ENCODE measurements at places on chromosomes 6 and 20.

DNA sequence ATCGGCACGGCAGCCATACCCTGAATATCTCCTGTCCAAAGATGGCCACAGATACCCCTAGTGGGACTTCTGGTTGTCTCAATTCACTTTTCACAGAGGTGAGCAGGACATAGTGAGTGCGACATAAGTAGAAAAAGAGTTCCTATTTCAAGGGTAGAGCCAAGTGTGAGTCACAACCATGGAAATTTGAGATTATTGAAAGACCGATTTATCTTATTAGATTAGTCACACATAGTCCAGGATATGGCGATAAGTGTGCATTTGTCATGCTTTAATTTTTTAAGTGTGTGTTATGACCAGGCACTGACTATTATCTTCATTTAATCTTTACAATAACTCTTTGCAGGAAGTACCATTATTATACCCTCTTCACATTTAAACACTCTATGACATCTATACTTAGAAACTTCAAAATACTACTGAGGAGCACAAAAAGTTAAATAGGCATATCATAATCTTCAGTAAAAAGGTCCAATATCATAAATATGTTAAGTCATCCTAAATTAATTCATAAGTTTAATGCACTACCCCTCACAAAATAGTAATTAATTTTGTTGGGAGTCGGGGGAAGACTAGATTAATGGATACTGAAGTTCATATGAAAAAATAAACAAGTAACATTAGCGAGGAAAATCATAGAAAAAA is 13.4 kb upstream of the TNFAIP3 start:
- no peak for DNase-seq

DNA sequence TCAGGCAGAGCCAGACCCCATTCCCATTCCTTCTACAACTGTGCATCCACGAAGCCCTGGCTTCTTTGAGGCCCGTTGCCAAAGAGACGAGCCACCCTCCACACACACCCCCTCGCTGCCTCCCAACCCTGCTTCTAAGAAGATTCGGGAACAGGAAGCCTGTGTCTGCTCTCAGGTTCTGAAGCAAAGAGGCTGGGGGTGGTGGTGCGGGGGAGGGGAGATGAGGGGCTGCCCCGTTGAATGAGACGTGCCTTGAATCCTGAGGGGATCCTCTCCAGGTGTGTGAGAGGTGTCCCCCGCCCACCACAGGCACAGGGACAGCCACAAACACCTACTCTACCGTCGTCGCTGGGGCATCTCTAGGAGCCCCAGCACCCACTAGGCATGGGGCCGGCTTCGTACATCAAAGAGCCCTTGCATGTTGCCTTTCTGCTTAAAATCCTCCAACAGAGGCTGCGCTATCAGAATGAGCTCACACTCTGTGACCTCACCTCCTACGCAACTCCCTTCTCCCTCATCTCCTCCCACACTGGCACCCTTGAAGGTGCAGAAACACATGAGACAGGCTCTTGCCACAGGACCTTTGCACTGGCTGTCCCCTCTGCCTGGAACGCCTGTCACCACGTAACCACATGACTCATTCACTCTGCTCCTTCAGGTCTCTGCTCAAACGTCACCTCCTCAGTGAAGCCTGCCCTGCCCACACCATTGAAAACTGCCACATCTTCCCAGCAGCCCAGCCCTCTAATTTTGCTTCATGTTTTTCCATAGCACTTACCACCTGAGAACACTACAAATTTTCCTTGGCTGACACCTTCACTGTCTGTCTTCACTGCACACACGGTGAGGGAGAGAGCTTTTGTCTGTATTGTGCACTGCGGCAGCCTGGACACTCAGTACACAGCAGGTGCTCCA is 58.5 kb downstream of the PREX1 start:
- DNase-seq: no peak

DNA sequence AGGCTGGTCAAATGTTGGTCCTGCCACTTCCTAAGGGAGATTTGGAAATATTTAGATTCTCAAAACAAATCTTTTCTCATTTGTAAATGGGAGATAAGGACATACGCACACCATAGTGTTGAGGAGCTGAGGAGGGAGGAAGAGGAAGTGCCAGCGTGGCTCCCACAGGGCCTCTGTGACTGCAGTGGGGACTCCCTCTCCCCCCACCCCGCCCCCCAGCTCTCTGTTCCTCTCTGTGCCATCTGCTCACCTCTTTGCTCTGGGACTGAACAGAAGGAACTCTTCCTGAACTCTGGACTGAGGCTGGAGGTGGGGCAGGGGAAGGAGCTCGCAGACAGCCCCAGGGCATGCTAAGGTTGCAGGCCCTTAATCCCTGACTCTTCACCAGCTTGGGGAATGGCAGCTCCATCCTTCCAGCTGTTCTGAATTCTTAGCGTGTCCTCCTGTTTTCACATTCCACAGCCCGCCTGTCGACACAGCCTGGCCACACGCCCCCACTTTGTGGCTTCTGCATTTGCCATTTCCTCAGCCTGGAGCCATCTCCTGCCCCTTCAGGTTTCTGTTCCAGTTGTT is 11.4 kb downstream of the DDX27 start:
- DNase-seq: peak; percentile 46

DNA sequence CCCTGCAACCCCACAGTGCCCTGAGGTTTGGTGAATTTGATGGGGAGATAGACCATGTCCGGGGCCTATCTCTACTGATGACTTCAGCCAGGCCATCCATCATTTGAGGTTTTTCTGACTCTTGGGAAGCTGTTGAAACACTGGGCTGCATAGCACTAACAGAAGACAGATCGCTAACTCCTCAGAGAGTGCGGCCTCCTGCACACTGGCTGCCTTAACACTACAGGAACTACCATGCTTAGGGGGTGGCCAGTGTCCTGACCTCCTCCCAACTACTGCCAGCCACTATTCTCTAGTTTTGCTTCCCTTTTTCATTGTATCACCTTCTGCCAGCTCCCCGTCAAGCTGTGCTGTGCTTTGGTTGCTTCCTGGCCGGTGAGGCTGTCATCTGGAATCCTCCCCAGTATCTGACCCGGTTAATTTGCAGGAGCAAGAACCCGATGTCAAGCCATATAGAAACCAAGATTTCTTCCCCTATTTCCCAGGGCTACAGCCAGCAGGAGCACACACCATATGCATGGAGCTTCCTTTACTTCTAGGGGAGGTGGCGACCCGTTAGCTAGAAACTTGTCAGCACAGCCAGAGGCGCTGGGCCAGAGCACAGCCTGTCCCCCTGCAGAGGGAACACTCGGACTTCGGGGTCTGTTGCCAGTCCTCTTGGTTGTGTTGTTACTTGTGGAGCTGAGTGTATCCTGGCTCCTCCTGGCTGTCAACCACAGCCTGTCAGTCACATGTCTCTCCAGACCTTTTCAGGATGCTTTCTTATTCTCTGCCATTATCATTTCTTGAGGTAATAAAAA is 57.3 kb upstream of the TRAF3IP2 start:
- DNase-seq: no peak

GRCh38 chr6:117008618-117009017 is 131.6 kb downstream of the RFX6 start:
- no peak for DNase-seq

DNA sequence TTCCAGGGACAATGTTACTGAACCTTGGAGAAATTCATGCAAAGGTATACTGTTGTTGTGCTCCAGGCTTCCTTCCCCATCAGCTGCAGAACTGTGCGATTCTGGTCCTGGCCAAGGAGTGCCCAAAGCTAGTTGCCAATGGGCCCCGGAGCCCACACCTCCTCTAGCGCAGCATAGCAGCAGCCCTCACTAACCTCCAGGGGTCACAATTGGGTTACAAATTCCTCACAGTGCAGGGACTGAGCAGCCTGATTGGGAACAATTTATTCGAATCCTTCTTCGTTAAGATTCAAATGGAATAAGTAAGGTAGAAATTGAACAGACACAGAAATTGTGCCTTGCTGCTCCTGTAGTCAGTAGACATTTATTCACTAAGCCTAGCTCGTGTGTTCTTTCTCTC is 284.9 kb downstream of the PRKN start:
- DNase-seq: no peak

DNA sequence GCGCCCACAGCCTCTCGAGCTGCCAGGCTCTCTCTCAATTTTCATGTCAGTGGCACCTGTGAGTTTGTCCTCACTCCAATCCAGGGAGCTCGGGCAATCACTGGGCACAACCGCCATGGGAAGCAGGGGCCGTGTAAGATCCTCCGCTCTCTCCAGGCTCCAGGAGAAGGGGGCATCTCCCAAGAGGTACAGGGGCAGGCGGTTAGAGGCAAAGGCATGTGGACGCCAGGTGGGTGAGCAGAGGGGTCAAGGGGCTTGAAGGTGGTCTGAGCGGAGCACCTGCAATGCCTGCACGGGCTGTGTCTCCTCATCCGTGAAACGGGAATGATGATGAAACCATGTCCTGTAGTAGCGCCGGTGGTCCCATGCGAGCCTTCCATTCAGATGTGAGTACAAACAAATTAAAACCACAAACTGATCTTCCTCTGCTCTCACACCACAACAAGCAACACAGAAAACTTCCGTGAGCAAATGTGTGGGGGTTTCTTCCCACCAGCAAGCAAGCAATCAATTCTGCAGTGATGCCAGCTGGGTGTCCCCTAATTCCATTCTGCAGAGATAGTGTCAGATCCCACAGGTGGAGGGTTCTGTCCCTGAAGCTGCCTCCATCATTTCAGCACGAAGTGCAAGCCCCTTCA is 222.5 kb upstream of the PMEPA1 start:
- no peak for DNase-seq

DNA sequence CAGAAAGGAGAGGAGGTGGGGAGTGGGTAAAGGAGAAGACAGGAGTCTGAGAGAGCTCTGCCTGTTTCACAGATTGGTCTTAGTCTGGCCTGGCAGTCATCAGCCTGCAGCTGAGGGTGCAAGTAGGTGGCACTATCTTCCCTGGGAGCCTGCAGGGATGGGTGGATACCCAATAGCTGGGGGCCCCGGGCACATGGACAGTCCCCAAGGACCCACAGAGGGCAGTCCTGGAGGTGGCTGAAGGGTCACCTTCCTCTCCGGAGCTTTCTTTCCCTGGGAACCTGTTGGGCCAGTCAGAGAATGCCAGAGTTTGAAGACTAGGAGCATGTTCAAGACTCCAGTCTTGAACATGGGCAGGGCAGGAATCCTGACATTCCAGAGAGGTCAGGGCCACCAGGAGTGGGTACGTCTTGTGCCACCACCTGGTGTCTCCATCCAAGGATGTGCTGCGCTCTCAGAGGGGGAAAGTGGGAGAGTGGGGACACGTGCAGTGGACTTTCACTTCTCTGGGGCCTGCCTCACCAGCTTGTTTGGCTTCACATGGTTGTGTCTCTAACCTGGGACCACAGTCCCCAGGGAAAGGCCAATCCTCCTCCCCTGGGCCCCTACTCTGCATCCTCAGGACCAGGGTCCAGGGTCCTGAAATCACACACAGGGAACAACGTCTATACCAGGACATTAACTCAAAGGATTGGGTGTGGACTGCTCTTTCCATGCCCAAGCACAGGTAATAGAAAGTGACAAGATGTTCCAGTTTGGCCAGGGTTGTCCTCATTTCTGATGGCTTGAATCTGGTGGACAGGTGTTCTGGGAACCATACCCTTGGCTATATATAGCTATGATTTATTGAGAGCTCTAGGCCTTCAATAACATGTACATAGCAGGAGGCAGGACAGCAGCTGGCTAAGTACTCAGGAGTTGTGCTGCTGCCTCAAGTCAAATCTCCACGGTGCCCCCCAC is 18.0 kb downstream of the AARS2 start:
- DNase-seq: no peak

- no peak for DNase-seq
Measured at GRCh38 chr20:35992713-35993335, 24.4 kb downstream of the CNBD2 start.

DNA sequence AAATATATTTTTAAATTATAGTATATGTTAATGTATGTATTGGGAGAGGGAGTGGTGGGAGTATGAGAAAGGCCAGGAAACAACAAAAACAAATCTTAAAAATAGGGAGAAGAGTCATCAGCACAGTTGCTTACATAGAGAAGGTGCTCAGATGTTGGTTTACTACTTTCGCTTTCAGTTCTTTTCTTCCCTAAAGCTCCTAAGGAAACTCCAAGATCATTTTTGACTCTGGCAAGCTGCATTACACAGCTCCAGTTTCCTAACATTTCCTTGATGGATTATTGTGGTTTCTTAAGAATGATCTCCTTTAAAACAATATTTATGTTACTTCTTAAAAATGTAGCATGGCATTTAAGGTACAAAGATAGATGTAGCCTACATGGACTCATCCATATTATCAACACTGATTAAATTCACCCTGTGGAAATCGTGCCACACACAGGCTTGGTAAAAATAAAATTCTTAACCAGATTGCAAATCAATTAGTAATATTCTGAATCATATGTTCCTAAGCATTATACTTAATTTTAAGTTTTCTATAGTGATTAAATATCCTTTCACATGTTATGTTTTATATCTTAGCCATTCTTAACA is 118.0 kb upstream of the MAN1A1 start:
- DNase-seq: no peak

- DNase-seq: no peak
Measured at GRCh38 chr6:89379281-89379680, 26.8 kb upstream of the UBE2J1 start.

DNA sequence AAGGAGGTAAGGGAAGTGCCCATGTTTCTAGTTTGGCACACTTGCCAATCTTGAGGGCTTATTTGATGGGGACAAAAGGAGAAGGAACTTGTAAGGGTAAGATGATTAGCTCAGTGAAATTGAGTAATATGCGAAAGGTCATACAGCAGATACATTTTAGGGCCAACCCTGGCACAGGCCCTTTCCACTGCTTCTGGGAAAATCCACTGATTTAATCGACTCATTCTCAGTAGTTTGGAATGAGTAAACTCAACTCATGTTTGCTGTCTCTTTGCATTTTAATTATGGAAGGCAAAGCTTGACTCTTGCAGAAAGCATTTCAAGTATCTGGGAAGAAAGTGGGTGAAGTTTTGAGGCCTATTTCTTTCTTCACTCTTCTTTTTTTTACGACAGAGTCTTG is 20.0 kb downstream of the PHF20 start:
- DNase-seq: peak; percentile 37

DNA sequence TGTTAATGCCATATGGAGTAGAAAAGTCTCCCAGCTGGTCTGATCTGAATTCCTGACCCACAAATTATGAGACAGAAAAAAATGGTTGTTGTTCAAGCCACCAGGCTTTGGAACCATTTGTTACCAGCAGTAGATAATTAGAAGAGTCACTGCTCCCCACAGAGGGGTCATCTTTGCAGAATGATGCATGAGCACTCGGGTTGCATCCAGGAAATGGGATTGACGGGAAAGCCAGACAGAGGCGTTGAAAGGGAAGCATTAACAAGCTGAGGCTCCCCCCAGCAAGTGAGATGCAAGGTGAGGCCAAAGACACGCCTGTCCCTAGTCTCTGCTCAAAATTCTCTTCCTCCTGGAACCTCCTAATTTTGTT is 182.5 kb downstream of the SYNDIG1 start:
- DNase-seq: no peak
